ENCODE measurements at places on chromosomes 7 and 10. TPM values are rescaled to one million over a fixed set of nuclear protein-coding genes. Genes with fewer than 3 reads are reported as not detected.

The GPNMB gene
- polyA plus RNA-seq, result 1.6 TPM

The SPAG6 gene
- polyA plus RNA-seq, result 0.66 TPM

GRCh38 chr7:22499044-22499443 is 944 bp downstream of the STEAP1B start:
- H3K4me1 ChIP-seq, result no peaks in the 10 kb centered on the region
- DNase-seq, result no peak
- H3K27me3 ChIP-seq, result peaks cover 8% of the 10 kb centered on the region
- no peaks in the 10 kb centered on the region for H3K36me3 ChIP-seq
- no peak overlapping the region for H3K27ac ChIP-seq

DNA sequence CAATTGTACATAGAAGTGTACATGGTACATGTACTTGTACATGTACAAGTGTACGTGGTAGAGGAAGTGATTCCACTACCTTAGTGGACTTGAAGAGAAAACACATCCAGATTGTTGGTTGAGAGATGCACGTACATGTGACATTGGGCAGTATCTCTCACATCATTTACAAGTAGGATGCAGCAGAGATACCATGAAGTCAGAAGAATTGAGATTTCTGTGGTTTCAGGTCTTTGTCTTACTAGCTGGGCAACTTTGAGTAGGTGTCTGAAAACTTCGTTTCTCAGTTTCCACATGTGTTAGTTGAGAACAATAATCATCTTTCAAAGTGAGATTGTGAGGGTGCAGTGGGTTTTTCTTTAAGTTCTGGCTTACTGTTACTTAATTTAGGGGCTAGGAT is 21.5 kb downstream of the CLDN12 start:
- no peak overlapping the region for H3K27ac ChIP-seq
- no peaks in the 10 kb centered on the region for H3K36me3 ChIP-seq
- no peak for DNase-seq
- no peaks in the 10 kb centered on the region for H3K4me1 ChIP-seq
- no peaks in the 10 kb centered on the region for H3K27me3 ChIP-seq

- peaks cover 6% of the 10 kb centered on the region for H3K4me1 ChIP-seq
- DNase-seq, result no peak
- no peak overlapping the region for H3K27ac ChIP-seq
- H3K4me3 ChIP-seq, result no peak overlapping the region
Measured at GRCh38 chr10:89684604-89685003, 16.8 kb upstream of the KIF20B start.
